Astrocyte (in vitro differentiated cells and primary cell): ENCODE measurements at places on chromosomes 5 and 9.

DNA sequence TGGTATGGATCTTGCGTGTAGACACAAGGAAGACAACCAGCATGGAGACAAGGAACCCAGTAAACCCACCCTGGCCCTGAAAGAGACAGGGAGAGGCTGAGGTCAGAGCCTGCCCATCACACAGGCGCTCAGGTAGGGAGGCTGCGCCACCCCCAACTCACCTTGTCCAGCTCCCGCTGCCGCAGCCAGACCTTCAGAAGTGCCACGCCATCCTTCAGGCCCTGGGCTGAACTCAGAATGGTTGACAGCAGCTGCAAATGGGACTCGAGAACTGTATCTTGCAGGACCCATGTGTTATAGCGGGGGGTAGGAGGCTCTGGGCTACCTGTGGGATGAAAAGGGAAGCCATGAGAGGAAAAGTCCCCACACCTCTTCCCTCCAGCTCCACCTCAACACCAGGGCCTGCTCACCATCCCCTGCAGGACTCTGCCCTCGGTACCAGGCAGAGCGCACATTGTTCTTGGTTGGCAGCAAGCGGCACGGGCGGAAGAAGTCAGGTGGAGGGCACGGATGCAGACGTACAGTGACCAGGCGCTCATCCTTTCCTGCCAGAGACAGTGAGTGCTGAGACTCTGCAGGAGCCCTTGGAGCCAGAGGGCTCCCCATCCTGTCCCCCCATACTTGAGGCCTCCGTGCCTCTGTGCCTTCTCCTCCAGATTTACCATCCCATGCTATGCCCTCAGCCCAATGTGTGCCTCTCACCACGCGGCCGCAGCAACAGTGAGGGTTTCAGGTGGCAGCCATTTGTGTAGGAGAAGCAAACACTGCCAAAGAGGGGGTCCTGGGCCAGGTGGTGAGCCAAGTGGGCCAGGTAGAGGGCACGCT lies 4.7 kb downstream of the NOL6 start:
- no peak for DNase-seq

- DNase-seq = no peak
These were observed at the start of gene SELENOP for GRCh38 chr5:42811591-42812446. Gene SELENOP (minus strand): TSS chr5:42811892. CDS start chr5:42808353, 3,539 bp downstream.

DNA sequence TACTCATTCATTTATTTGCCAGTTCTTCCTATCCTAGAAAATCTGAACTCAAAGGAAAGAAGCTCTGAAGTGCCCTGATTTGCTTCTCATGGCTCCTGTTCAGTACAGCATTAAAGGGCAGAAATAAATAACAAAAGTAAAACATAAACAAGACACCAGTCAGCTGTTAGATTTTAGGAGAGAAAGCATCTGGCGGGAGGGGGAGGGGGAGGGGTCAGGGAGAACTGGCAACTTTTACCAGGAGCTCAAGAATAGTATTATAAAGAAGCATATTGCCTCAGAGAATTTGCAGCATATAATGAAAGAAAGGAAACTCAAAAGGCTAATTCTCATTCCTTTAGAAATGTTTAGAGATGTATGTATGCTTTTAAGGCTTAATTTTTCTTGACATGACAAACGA lies 68.1 kb downstream of the SEMA6A start:
- DNase-seq = no peak

DNA sequence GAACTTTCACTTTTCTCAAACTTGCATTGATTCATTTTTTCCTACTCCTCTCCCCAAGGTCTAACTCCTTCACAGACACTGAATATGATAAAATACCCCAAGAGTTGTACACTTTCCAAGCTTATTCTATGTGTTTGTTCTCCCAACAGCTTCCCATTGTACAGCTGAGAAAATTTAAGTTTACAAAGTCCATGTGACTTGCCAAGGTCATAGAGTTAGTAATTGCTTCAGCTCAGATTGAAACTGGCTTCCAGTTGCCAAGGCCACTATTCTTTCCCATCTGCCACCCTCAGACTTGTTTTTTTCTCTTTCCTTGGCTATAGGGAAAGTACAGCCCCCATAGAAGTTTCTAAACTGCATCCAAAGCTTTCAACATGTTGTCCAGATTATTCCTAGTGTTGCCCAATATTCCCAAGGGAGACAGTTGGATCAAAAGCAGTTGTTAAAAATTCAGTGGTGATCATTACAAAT lies 34.8 kb downstream of the TNFSF8 start:
- DNase-seq = no peak

- no peak for DNase-seq
These were observed 385.9 kb downstream of the RASEF start for GRCh38 chr9:82677086-82677485.

GRCh38 chr5:51860532-51861018 lies 477.3 kb downstream of the ISL1 start:
- no peak for DNase-seq

DNA sequence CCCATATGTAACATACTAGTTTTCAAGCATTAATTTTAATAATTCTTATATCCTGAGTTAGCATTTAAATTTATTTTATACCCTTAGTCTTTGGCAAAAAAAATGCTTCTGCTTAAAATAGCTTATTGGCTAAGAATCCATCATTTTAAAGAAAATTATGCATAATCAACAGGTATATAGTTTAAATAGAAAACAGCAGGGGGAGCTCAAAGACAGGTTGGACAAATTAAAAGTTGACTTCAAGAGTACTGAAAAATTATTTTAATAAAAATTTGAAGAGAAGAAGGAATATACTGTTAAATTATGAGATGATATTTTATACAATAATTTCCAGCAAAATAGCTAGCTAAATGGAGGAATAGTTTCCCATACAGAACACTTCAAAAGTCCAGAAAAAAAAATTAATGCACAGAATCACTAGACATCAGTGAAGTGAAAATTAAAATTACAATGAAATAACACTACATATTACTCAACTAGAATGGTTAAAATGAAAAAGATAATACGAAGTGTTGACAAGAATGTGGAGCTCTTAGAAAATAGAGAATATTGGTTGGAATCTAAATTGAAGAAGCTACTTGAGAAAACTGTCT lies 387.1 kb downstream of the PDE4D start:
- no peak for DNase-seq

GRCh38 chr9:122580360-122580759 lies 2.8 kb downstream of the OR1L8 start:
- DNase-seq = peak; percentile 60

- no peak for DNase-seq
These were observed 54.0 kb upstream of the CTSL start for GRCh38 chr9:87671925-87672324.

GRCh38 chr9:107883496-107884124 lies 394.0 kb upstream of the KLF4 start:
- no peak for DNase-seq

DNA sequence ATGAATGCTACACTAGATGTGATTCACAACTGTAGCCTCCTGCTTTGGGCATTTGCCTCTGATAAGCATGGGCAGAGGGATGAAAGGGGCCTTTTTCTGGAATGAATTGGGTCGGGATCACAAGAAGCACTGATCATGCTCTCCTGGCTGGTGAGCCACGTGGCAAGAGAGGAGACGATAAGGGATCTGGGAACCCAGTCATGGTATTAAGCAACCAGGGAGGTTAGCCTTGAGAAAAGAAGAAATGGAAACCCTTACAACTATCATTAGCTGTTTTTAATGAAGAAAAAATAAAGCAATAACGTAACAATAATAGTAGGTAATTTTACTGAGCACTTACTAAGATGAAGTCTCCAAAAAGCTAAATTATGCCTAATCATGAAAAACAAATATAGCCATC lies 50.0 kb upstream of the RAI14 start:
- no peak for DNase-seq

- DNase-seq = no peak
These were observed 44.1 kb downstream of the PJA2 start for GRCh38 chr5:109365653-109366052.

DNA sequence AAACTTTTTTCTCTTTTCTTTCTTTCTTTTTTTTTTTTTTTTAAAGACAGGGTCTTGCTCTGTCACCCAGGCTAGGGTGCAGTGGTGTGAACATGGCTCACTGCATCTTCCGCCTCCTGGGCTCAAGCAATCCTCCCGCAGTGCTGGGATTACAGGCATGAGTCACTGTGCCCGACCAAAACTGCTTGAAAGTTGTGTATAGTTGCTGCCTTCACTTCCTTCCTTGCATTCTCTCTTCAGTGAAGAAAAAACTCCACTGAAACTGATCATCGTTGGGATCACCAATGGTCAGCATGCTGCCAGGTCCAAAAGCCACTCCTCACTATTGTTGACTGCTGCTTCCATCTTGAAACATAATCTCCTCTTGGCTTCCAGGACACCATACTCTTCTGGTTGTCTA lies 66.6 kb upstream of the CTNNA1 start:
- DNase-seq = peak; percentile 10

- DNase-seq = peak; percentile 68
These were observed 183.5 kb downstream of the GNA14 start for GRCh38 chr9:77464661-77465060.

DNA sequence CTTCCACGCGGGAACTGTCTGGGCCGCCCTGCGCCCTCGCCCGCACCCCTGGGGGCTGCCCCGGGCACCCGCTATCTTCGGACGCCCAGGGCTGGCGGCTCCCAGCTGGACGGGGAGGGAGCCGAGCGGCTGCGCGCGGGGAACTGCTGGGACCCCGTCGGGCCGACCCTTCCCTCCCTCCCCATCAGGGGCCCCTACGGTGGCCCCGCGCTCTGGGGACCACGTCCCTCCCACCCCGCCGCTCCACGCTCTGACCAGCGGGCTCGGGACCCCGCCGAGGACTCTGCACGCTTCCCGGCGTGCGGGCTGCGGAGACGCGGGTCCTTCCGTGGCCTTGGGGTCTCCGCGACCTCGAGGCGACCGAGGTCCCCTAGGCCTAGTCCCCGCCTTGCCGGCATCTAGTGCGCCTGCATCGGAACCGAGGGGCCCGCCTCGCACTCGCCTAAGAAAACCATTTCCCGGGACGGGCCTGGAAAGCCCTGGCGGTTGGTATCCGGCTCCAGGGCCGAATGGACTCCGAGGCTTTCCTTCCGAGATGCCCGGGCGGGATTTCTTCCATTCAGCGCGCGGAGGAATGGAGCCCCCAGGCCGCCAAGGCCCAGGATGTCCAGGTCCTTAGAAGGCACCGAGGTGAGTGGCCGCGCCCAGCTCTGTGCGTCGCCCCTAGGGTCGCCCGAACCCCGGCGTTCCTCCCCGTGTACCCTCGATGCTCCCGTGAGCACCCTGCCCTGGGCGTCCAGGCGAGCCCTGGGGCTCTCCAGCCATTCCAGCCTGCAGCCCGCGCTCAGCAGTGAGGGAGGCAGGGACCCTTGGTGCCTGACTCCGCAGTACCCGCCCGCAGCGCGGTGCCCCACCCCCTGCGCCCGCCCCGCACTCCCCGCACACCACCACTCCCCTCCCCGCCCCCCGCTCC lies 705 bp upstream of the SLC6A3 start:
- DNase-seq = no peak

- no peak for DNase-seq
These were observed 242.1 kb downstream of the HSPA4 start for GRCh38 chr5:133293960-133294359.

- no peak for DNase-seq
These were observed 513 bp upstream of the RNF180 start for GRCh38 chr5:64165160-64165499.

DNA sequence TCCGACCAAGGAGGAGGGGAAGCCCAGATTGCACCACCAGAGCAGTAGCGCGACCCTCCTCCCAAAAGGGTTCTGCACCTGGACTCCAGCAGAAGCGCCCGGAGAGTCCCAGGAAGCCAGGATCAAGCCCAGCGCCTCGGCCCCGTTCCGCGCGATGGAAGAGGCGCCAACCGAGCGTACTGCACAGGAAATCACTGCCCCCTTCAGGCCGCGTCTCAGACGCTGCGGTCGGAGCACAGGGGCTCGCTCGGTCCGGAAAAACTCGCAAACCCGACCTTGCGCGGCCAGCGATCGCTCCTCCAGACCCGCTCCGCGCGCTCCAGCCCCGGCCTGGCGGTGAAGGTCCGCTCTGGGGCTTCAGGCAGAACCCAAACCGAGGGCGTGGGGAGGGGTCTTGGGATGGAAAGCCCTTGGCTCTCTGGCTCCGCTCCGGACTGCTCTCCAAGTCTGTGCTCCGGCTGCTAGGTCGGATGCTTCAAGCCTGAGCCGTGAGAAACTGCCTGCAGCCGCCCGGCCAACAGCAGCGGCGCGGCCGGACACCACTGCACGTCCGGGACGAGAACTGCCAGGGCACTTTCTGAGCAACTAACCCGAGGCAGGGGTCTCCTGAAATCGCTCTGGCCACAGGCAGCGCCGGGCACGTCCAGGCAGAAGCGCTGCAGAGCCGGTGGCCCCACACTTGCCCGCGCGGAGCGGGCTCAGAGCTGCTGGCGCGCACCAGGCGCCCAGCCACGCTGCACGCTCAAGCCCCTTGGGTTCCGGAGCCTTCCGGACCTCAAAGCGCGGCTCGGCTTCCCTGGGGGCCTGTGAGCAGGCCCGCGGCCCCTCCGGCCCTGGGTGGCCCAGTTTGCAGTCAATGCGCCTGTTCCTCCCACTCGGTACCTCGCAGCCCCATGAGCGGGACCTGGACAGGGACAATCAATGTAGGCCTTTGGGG lies 1.3 kb downstream of the GABBR2 start:
- DNase-seq = peak; percentile 74

DNA sequence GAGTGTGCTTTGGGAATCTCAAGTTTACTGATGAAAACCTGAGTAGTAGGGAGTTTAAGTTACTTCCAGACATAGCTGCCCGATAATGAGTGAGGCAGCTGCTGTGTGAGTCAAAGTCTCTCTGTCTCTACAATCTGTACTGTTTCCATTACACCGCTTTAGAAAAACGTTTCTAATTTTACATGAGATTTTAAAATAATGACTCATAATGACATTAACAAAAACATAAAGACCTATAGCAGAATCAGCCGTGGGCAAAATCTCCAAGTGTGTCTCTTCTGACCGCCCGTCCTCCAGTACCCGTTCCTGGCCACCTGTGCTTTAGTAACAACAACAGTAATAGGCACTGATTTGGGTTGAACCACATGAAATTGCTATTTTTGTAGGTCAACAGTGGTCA lies 69.6 kb upstream of the PRRC1 start:
- DNase-seq = peak; percentile 75

DNA sequence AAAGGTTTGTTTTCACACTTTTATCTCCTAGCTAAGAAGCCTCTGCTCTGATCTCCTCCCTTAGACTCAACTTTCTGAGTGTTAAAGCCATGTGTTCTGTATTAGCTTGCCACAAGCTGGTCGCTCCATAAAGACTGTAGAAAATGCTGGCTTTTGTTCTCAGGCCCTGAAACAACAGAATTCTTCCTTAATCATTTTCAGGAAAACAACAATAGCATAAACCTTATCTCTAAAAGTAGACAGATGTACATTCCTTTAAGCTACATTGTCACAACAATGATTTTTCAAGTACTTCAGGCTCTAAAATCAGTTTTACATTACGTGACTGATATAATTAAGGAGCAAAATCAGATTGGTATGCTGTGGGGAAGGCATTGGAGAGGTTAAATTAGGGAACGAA lies 41.9 kb downstream of the VCAN start:
- DNase-seq = peak; percentile 68

GRCh38 chr9:86500031-86500430 lies 145.8 kb upstream of the TUT7 start:
- no peak for DNase-seq
